Stimulated activated CD8-positive, alpha-beta memory T cell treated with anti-CD3 and anti-CD28 coated beads, Interleukin-15, amount 100 ng/mL, for 4 hours (primary cell): ENCODE measurements at places on chromosomes 3 and 15.

DNA sequence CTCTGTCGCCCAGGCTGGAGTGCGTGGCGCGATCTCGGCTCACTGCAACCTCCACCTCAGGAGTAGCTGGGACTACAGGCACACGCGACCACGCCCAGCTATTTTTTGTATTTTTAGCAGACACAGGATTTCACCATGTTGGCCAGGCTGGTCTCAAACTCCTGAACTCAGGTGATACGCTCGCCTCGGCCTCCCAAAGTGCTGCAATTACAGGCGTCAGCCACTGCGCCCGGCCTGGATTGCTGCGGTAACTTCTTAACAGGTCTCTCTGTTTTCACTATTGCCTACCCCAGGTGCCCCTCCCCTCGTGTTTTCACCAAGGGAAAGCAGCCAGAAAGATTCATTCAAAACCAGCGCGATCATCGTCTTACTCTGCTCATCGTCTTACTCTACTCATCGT lies 10.5 kb downstream of the ADAMTS7 start:
- DNase-seq, result no peak

DNA sequence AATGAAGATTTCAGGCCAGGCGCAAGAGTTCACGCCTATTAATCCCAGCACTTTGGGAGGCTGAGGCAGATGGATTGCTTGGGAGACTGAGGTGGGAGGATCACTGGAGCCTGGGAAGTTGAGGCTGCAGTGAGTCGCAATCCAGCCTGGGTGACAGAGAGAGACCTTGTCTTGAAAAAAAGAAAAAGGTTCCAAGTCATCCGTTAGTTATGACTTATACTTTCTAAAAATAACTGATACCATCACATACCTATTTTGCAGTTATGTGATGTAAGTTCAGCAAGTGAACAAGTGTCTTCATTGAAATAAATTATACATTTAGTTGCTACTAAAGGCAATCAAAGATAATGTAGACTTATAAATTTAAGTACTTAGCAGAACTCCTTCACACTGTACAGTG lies 22.1 kb downstream of the CLPX start:
- DNase-seq, result no peak

GRCh38 chr3:120324190-120324589 lies 25.0 kb downstream of the LRRC58 start:
- no peak for DNase-seq

DNA sequence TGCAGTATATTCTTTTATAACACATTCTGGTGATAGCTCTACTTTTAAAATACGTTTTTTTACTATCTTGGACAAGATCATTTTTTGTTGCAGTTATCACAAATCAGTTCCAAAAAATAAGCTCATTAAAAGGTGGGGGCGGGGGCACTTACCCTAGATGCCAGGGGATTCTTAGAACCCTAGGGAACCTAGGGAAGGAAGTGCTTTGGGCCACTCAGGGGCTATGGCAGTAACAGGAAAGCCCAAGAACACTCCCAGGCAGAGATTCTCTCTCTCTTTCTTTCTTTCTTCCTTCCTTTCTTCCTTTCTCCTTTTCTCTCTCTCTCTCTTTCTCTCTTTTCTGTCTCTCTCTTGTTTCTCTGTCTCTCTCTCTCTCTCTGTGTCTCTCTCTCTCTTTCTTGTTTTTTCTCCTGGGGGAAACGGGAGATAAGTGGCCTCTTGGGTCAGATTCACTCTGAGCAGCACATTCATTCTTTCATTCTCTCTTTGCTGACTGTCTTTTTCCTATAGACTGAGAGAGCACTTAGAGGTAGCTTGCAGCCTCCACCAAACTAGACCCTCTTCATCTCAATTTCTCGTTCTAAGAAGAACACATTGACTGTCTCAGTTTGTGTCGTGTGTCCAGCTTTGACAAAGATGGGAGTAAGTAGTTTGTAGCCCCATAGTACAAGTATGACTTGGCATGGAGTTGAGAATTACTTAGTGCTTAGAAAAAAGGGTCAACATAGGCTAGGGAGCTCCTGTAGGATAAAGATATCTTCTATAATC lies 16.6 kb downstream of the SCAANT1 start:
- no peak for DNase-seq

DNA sequence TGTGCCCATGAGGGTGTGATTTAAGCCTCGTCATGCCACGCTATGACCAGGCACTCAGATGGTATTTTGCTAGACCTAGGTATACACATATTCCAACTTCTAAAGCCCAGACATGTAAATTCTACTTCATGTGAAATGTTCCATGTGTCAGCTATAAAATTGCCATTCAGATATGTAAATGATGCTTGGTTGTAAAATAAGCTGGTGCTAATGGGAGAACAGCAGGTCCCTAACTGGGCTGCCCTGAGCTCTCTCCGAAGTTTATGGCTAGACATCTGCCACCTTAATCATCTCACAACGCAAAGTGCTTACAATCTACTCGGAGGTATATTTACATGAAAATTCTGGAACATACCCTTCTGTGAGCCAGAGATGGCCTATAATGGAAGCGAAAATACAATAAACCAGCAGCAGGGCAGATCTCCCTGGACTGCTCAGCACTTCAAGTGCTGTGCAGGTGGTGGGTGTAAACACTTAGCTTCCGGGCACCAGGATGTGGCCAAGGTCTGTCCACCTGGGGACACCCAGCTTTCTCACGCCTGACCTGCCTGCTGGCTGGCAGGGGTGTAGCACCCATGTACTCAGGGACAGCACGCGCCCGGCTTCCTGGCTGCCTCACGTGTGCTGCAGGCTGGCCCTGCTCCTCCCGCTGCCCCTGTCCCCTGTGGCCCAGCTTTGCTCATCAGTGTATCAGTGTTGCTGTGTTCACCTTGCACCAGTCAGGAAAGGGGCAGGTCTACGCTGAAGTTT lies 82.0 kb downstream of the CHDH start:
- no peak for DNase-seq

DNA sequence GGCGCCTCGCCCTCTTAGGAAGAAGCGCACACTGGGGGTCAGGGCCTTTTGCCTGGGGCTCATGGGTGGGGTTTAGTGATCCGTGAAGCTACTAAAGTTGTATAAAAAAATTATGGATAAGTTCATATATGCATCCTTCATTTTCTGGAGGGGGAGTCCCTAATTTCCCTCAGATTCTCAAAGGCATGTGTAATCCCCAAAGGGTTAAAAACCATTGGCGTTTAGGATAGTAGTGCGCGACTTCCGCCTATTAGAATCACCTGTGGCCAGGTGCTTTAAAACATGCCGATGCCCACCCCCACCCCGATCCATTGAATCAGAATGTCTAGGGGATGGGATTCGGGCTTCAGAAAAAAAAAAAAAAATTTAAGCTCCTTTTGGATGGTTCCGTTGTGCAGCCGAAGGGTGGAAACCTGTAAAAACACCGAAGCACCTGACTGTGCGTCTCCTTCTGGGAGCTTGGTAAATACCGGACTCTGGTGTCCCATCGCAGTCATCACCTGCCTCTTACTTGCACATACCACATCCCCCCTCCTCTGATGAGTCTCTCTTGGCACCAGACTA lies 570 bp downstream of the APH1B start:
- no peak for DNase-seq

- DNase-seq, result no peak
Observed at GRCh38 chr3:179615458-179616173, 11.0 kb downstream of the NDUFB5 start.

DNA sequence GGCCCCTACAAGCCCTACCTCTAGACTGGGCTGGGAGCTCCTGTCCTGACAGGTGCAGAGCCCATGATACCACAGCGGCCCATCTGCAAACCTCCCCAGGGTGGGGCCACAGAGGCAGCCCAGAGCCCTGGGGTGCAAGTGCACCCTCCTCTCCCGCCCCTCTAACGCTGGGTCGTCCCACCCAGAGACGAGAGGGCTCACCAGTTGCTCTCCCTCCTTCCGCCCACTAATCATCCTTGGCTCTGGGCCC lies 742 bp downstream of the TNK2 start:
- DNase-seq, result peak; percentile 31

GRCh38 chr15:29800491-29801366 lies 21.5 kb downstream of the TJP1 start:
- no peak for DNase-seq

DNA sequence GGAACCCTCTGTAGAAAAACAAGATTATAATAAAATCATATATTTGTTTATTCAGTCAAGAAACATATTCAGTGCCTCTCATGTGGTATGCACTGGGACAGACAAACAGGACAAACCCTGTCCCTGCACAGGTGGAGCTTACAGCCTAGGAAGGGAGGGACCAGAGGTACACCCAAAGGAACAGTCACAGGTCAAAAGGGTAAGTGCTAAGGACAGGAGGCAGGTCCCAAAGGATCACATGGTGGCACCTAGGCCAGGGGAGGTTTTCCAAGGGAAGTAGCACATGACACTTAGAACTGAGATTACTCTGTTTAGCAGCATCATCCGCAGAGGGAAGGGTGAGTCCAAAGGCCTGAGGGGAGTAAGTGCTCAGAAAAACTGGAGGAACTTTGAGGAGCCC lies 254.4 kb upstream of the ARRDC4 start:
- no peak for DNase-seq

DNA sequence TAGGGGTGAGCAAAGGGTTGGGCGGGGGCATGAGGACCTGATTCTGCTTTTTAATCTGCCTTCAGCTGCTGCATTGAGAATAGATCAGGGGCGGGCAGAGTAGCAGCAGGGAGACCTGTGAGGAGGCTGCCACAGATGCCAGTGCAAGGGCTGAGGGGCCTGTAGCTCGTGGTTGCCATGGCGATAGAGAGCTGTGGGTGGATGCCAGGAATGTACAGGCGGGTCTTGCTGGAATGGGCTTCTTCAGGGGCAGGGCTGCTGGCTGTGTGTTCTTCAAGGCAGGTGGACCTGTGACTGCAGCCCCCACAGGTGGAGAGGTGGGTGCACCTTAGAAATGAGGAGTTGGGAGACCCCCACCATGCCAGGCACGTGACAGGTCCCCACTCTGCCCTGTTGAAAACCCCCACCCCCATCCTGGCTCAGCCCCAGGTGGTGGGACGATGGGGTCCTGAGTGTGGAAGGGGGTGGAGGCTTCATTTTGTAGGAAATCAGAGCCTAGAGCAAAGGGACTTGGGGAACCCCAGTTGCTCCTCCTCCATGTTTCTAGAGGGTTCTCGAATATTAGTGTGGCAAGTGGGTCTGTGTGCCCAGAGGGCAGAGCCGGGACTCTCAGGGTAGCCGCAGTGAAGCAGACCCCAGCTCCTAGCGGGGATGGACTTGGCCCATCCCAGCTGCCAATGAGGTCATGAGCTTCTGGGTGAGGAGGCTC lies 38.3 kb downstream of the SLC6A6 start:
- no peak for DNase-seq

DNA sequence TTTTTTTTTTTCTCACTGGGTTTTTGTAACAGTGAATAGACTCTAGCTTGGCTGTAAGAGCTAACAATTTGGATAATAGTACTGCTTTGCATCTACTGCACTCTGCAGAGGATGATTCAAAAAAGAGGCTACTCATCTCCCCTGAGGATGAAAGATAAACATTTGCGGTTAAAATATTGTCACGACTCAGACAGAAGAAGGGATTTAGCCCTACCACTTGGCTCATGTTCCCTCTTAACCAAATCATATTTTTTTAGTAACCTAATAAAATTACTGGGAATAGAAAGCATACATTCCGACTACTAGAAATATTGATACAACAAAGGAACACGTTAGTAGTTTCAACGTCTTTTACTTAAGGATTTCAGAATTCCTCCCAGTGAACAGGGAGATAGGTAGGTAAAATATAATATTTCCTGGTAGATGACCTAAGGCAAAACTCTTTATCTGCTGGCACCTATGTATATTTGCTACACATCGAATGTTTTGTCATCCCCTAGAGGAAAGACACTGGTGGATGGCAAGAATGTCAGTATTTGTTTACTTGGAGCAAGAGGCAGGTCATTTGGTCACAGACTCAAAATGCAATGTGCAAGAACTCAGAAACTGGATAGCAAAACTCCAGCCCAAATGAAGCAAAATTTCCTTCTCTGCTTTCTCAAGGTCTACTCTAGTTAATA lies 110.8 kb downstream of the GREM1 start:
- DNase-seq, result no peak

- no peak for DNase-seq
Observed at GRCh38 chr3:127065561-127066290, 82.8 kb downstream of the PLXNA1 start.

GRCh38 chr3:151430821-151431484 lies 29.9 kb downstream of the IGSF10 start:
- no peak for DNase-seq

GRCh38 chr3:158465074-158465473 lies 105.9 kb upstream of the MLF1 start:
- DNase-seq, result no peak

DNA sequence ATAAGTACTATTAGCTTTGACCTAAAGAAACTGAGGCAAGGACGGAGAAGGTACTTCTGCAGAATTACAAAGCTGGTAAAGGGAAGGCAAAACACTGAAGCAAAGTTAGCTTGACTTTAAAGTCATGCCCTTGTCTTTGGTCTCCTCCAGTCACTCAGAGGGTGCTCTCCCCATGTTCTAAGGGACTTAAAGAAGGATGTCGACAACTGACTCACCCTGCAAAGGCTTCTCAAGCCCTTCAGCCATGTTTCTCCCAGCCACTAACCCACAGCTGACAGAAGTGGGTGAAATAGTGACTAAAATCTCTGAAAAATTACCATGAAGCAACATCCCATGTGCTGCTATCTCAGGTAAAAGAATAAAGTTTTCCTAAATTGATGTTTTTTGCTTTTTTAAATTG lies 46.4 kb downstream of the SUCLG2 start:
- DNase-seq, result no peak

- DNase-seq, result no peak
Observed at GRCh38 chr15:70353606-70354345, 256.1 kb upstream of the TLE3 start.

GRCh38 chr3:72082776-72083462 lies 298.0 kb upstream of the PROK2 start:
- DNase-seq, result no peak

DNA sequence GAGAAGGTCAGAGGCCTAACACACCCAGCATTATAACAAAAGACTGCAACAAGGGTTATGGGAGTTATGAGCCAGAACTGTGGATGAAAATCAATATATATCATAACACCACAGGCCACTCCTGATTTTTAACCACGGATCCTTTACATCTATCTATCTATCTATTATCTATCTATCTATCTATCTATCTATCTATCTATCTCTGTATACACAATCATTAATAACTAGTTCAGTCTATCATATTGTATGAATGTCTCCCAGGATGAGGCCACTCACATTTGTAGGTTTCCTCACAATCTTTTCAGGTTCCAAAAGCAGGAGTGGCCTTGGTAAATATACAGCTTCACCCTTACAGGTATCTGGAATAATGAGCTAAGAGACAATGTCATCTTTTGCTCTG lies 94.2 kb downstream of the PDCD6IP start:
- DNase-seq, result no peak
